Thymus (tissue), 14 donors: ENCODE measurements at places on chromosomes 5 and 9. TPM values are rescaled to one million over a fixed set of nuclear protein-coding genes. Genes with fewer than 3 reads are reported as not detected.

DNA sequence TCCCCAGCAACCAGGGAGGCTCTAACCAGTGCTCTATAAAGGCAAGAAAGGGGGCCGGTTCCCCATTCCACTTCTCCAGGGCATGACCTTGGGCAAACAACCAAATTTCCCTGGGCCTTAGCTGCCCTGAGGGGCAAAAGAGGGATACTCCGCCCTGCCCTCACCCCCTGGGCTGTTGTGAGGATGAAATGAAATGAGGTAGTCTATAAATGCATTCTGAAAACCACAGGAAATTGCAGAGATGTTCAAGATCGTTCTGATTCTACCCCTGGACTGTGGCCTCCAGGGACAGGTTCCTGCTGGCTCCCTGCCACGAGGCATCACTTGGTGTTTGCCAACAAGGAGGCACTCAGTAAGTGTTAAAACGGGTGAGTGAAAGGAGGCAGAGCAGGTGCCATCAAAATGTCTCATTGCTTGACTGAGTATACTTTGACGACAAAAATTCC lies 5.7 kb downstream of the RAPGEF1 start:
- DNase-seq, result no peak

GRCh38 chr5:13664377-13664776 lies 280.1 kb downstream of the DNAH5 start:
- DNase-seq, result no peak

DNA sequence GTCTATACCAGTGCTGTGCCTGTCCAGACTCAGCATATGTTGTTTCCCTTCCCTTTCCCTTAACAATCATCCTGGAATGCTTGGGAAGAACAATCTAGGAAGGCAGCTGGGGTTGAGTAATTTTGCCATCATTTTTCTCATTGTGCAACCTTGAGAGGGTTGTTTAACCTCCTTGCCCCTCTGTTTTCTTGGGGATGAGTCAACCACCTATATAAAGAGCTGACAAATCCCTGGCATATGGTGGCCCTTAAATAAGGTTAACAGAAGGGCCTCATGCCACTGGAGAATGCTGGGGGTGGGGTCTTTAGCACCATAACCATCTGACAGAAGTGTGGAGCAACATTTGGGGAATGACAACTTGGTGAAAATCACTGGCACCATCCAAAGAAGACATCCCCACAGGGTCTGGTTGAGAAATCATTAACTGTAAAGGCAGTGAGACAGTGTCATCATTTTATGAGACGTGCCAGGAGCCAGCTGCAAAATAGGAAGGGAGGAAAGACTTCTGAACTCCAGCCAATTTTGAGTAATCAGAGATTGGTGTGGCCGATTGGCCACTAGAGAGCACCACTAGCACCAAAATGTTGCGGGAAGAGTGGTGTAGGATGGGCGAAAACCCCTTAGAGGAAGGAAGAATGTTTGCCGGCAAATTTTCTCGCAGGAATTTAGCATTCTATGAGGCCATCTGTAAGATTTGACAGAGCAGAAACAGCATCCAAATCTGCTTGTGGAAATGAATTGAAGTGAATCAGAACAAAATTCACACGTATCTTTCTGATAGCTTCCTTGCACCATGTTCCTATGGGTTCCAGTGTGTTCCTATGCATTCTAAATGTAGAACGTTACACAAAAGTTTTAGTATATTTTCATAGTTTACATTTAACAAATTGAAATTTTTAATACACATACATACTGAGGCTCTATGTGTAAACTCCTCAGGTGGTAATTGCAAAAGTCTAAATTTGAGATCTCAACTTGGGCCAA lies 113.8 kb downstream of the MSX2 start:
- no peak for DNase-seq

RAB14 gene
- 49.0 TPM for polyA plus RNA-seq
